NCI-H187 (cell line): ENCODE measurements at places on chromosomes 3 and 15.
A peak's percentile ranks its signal among the peaks of the same experiment; 100 is the strongest.

DNA sequence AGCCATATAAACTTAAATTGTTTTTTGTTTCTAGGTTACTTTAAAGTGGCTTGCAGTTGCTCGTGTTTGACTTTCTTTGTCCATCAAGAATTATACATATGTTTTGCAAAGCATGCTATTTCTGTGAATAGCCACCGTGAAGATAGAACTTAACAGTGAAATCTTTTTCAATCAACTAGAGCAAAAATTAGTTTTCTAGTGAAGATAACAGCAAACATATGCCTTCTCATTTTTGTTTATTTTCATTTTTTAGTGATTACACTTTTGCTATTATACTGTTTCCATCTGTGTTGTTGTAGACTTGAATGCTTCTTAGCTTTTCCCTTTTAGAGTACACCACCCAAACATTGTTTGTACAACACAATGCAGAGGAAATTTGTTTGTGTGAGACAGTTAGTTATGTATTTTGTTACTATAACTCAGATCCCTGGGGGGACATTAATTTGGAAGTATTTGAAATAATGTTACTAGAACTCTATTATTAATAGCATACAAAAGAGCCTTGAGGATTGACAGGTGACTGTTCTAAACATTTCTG lies 62.8 kb downstream of the CRYBG3 start:
- DNase-seq, result no peak

- DNase-seq, result no peak
Measured at GRCh38 chr15:64070965-64071851, 22.4 kb downstream of the CIAO2A start.

GRCh38 chr3:95738045-95738444 lies 1076.3 kb upstream of the EPHA6 start:
- no peak for DNase-seq

DNA sequence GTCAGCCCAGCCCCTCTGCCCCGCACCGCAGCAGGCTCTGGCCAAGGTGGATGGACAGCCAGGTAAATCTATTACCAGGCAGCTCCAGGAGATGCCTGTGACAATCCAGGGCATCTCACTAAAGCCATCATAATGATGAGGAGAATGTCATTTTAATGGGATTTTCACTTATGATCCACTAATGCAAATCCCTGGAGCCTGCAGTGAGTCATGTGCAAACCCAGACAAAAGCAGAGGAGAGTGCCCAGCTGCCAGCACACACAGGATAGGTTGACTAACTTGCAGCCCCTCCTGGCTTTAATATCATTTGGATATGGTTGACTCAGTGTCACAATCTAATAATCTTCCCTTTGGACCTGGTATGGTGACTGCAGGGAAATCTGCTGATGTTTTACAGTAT lies 206.9 kb upstream of the TRIM42 start:
- no peak for DNase-seq

DNA sequence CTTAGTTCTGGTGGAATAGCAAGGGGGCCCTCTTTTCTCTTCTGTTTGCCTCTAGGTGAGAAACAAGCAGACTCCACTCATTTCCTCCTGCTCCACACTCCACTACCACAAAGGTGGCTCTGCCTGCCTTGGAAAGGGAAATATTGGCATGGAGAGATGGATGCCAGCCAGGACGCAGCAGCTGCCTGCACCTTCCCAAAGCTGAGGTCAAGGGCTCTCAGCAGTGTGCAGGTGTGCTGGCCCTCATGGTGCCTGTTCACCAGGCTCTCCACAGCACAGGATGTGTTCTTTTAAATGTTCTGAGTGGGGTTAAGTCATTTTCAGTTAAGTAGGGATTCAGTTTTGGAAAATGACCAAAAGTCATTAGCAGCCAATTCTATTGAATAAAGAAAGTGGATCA lies 211.2 kb upstream of the STRIT1 start:
- DNase-seq, result no peak

DNA sequence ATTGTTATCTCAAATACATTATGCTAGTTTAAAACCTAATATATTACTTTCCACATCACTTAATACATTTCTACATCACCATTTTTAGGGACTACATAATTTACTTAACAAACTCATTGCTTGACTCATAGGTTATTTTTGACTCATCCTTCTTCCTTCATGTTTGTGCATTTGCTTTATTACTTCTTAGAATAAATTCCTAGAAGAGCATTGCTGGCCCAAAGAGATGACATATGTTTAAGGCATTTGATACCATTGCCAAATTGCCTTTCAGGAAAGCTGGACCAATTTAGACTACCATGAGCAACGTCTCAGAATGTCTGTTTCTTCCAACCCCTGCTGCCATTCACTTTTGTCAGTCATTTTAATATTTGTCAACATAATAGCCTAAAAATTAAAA lies 905.8 kb downstream of the IGSF11 start:
- no peak for DNase-seq

DNA sequence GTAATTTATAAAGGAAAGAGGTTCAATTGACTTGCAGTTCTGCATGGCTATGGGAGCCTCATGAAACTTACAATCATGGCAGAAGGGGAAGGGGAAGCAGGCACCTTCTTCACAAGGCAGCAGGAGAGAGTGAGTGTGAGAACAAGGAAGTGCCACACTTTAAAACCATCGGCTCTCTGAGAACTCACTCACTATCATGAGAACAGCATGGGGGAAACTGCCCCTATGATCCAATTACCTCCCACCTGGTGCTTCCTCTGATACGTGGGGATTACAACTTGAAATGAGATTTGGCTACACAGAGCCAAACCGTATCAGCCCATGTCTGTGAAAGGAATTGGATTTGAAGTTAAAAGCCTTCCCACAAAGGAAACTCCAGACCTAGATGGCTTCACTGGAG lies 39.1 kb downstream of the TKT start:
- DNase-seq, result no peak

DNA sequence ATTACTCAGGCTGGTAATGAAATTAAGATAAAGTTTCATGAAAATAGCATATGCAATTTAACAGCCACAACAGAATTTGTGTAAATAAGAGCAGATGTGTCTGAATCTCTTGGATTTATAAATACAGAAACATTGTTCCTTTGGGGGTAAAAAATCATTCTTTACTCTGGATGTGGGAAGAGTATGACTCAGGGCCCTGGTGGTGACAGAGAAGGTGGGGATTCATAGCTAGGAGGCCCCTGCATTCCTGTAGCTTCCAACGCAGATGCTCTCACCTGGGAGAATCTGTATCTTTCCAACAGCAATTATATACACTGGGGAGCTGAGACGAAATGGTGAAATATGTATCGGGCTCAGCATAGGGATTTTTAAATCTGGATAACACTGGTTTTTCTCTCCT lies 167.6 kb upstream of the CADPS start:
- DNase-seq, result no peak

DNA sequence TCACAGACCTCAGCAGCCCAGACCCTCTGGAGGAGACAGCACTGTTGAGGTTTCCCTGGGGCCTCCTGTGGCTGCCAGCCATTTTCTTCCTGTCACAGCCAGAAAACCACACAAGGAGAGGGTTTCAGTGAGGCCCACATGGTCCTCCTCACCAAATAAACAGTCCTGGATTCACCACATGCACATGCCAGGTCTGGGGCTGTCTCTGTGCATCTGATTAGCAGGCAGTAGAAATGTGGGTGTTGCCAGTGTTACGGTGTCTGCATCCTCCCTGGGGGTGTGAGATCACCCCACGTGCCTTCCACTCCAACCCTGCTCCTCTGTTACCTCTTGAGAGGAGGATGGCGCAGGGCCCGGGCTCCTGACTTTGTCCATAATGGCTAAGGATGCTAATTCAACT lies 140.4 kb downstream of the CHDH start:
- DNase-seq, result no peak

- DNase-seq, result no peak
Measured at GRCh38 chr3:196120291-196120951, 38.5 kb upstream of the TFRC start.

DNA sequence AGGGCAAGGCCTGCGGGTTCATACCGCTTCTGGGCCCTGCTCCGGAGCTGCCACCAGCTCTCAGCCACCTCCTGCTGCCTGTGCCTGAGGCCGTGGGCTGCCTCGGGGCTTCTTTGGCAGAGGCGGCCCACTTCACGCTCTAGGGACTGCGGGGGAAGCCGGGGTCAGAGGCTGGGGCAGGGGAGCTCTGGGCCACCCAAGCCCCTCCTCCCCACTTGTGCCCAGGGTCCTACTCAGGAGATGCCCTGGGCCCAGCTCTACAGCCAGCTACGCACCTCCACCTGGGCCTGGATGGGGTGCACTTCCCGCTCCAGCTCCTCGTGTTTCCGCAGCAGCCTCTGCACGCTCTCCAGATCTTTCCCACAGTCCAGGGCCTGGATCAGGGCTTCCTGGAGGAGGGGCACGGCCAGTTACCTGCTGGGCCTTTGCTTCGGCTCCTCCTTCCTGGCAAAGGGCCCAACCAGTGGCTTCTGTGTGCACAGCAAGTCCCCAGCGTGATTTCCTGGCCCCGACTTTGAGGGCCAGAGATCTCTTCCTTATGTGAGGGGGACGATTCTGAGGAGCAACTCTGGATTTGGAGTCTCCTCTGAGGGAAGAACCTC lies 24.0 kb downstream of the PLA2G4B start:
- no peak for DNase-seq

GRCh38 chr3:28916713-28917499 lies 364.0 kb upstream of the RBMS3 start:
- no peak for DNase-seq

GRCh38 chr15:58551764-58552504 lies 120.1 kb downstream of the LIPC start:
- no peak for DNase-seq

- no peak for DNase-seq
Measured at GRCh38 chr3:62248734-62249483, 124.4 kb downstream of the FEZF2 start.

- DNase-seq, result no peak
Measured at GRCh38 chr3:39911465-39912309, 102.3 kb downstream of the MYRIP start.

DNA sequence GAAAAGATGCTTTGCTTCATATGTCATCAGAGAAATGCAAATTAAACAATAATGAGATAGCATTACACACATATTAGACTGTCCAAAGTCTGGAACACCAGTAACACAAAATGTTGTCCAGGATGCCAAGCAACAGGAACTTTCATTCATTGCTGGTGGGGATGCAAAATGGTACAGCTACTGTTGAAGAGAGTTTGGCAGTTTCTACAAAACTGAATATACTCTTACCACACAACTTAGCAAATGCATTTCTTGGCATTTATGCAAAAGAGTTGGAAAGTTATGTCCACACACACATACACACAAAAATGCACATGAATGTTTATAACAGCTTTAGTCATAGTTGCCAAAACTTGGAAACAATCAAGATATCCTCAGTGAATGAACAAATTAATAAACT lies 195.2 kb upstream of the MME start:
- DNase-seq, result no peak

DNA sequence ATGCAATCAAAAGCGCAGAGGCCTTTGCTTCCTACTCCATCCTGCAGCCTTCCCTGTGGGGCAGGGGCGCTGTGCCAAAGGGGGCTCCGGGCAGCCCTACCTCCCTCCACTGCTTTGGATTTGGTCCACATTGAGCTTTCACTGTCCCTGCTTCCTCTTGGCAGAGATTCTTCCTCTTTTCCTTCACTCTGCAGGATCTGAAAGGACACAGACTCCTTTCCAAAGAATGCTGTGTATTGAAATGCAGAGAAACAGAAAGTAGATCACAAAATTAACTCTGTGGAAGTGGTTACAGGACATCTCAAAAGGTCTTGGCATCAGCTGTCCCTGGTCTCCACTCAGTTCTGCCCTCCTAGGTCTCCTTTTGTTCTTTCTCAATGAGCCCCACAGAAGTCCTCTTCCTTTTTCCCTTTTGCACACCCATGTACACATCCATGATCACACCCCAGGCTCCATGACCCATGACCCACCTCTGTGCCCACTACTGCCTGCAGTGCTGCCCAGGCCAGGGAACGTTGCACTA lies 64.1 kb downstream of the CCR1 start:
- DNase-seq, result no peak

GRCh38 chr15:91855684-91856489 lies 2.4 kb downstream of the SLCO3A1 start:
- DNase-seq, result peak; percentile 67

DNA sequence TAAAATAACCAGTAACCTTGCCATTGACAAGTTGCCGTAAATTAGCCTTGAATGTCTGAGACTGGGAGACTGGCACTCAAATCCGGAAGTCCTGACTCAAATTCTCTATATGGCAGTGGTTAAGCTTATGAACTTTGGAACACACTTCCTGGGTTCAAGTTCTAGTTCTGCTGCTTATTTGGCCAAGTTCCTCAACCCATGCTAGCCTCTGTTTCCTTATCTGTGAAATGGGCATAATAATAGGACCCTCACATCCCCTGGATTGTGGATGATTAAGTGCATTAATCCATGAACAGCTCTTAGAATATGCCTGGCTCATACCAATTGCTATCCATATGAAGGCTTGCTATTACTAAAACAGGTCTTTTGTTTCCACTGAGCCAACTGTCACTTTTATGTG lies 311.5 kb downstream of the EDEM1 start:
- no peak for DNase-seq

DNA sequence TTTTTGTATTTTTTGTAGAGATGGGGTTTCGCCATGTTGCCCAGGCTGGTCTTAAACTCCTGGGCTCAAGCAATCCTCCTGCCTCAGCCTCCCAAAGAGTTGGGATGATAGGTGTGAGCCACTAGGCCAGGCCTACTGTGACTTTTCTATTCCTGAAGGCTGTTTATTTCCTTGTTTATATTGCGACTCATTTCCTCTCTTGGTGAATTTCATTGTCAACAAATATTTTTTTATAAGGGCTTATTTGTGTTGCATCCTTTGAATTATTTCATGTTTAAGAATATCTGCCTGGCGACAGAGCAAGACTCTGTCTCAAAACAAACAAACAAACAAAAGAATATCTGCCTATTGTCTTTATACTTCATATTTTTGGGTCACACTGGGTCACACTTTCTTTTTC lies 29.4 kb upstream of the MCCC1 start:
- no peak for DNase-seq
